Uterus (tissue), 4 donors: ENCODE measurements at places on chromosomes 12 and 14. TPM values are rescaled to one million over a fixed set of nuclear protein-coding genes. Genes with fewer than 3 reads are reported as not detected.

The TSPAN11 gene
- total RNA-seq, result 9.4 TPM

The LBHD2 gene
- total RNA-seq, result not detected

DNA sequence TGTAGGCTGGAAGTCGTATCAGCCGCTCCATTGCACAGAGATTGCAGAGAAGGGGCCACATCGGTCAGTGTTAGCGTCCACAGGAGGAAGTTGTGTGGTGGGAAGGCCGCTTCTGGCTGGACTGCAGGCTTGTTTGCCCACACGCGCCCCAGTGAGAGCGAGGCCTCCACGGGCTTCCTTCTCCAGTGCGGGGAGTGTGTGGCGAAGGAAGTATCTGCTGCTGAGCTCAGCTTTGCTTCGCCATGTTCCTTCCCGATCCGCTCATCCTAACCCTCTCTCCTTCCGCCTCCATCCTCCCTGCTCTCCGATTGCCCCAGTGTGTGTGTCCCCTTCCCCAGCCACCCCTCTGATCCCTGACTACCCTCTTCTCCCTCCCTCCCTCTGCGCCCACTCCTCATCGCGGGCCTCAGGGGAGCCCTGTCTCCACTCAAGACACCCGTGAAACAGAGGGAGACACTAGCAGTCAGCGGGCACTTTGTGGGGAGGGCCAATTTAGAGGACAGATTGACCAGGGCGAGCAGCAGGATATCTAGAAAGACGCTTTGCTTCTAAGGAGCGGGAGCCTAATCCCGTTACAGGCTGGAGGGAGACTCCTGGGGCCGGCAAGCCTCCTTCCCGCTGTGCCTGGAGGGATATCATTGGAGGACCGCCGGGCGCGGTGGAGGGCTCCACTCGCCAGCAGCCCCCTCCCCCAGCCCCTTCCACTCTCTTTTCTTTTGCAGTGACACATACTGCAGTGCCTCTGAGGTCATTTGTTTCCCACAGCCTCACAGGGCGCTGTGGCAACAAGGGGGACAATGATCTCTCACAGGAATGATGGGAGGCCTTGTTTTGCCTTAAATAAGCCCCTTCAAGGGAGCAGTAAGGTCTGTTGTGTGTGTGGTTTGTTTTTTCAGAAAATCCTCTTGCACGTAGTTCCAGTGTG, 428.8 kb downstream of the ZFP36L1 start:
- peaks cover 9% of the 10 kb centered on the region for H3K4me1 ChIP-seq
- no peaks in the 10 kb centered on the region for H3K36me3 ChIP-seq
- peak overlapping the region; percentile 86 for H3K27ac ChIP-seq
- no peak overlapping the region for H3K4me3 ChIP-seq
- H3K27me3 ChIP-seq, result no peaks in the 10 kb centered on the region

- peaks cover 24% of the 10 kb centered on the region for H3K4me1 ChIP-seq
- H3K4me3 ChIP-seq, result no peak overlapping the region
- no peak for DNase-seq
- H3K27ac ChIP-seq, result peak overlapping the region; percentile 90
- H3K36me3 ChIP-seq, result no peaks in the 10 kb centered on the region
- H3K27me3 ChIP-seq, result no peaks in the 10 kb centered on the region
Observed at GRCh38 chr12:108667349-108667748, 33.7 kb upstream of the SELPLG start.

The CCDC184 gene
- total RNA-seq, result not detected

DNA sequence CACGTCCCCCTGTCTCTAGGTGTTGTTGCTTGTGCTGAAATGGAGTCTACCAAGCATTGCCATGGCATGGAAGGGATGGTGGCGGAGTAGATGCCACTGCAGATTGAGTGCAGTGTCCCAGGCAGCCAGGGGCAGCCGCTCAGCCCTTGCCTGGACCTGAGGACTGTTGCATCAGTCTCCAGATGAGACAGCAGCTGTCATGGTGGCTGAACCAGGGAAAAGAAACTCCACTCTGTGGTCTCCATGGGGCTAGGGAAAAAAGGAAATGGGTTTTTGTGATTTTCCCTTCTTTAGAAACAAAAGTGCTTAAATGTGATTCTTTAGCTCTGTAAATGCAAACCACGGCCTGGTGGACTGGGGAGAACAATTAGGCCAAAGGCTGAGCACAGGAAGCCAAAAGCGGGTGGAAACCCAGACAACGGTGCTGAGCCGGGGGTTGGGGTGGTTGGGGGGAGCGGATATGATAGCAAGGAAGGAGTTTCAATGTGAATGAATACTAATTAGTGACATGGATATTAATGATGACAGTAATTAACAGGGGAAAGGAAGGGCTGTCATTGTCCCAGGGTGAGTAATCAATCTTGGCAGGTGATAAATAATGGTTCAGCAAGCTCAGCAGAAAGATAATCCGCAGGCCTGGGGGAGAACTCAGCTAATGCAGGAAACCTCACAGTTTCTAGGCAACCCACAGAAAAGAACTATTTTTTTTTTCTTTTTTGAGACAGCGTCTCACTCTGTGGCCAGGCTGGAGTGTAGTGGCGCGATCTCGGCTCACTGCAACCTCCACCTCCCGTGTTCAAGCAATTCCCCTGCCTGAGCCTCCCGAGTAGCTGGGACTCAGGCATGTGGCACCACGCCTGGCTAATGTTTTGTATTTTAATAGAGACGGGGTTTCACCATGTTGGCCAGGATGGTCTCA, 442.6 kb downstream of the DPF3 start:
- H3K4me1 ChIP-seq, result no peaks in the 10 kb centered on the region
- no peaks in the 10 kb centered on the region for H3K36me3 ChIP-seq
- no peaks in the 10 kb centered on the region for H3K27me3 ChIP-seq
- no peak for DNase-seq
- no peak overlapping the region for H3K4me3 ChIP-seq
- no peak overlapping the region for H3K27ac ChIP-seq

GRCh38 chr12:94333396-94333795, 126.3 kb downstream of the CEP83 start:
- H3K27ac ChIP-seq, result no peak overlapping the region
- DNase-seq, result no peak
- no peaks in the 10 kb centered on the region for H3K4me1 ChIP-seq
- H3K36me3 ChIP-seq, result no peaks in the 10 kb centered on the region
- no peaks in the 10 kb centered on the region for H3K27me3 ChIP-seq
- H3K4me3 ChIP-seq, result no peak overlapping the region

- DNase-seq, result no peak
- no peaks in the 10 kb centered on the region for H3K4me1 ChIP-seq
- no peaks in the 10 kb centered on the region for H3K36me3 ChIP-seq
- H3K4me3 ChIP-seq, result no peak overlapping the region
Observed at GRCh38 chr12:94426049-94426448, 33.6 kb downstream of the CEP83 start.

DNA sequence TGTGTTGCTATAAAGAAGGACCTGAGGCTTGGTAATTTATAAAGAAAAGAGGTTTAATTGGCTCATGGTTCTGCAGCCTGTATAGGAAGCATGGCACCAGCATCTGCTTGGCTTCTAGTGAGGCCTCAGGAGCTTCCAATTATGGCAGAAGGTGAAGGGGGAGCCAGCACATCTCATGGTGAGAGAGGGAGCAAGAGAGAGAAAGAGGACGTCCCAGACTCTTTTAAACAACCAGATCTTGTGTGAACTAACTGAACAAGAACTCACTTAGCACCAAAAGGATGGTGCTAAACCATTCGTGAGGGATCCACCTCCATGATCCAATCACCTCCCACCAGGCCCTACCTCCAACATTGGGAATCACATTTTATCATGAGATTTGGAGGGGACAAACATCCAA, 6.1 kb upstream of the SNAPC1 start:
- H3K4me1 ChIP-seq, result no peaks in the 10 kb centered on the region
- H3K27me3 ChIP-seq, result no peaks in the 10 kb centered on the region
- H3K36me3 ChIP-seq, result no peaks in the 10 kb centered on the region

DNA sequence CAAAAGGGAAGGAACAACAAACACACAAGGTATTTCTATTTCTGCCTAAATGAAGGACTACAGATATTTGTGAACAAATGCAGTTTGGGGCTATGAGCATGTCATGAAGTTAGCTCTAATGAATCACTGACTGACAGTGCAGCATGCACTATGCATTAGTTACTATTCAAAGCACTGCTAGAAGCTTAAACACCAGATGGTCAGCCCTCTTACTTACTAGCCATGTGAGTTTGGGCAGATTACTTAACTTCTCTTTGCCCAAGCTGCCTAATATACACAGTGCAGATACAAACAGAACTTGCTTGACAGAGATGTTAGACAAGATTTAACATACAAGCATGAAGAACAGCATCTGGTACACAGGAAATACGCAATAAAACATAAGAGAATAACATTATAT, 96.0 kb downstream of the ATXN2 start:
- no peaks in the 10 kb centered on the region for H3K4me1 ChIP-seq
- no peak overlapping the region for H3K27ac ChIP-seq
- no peak for DNase-seq
- no peak overlapping the region for H3K4me3 ChIP-seq

The VWF gene
- 122 TPM for total RNA-seq

DNA sequence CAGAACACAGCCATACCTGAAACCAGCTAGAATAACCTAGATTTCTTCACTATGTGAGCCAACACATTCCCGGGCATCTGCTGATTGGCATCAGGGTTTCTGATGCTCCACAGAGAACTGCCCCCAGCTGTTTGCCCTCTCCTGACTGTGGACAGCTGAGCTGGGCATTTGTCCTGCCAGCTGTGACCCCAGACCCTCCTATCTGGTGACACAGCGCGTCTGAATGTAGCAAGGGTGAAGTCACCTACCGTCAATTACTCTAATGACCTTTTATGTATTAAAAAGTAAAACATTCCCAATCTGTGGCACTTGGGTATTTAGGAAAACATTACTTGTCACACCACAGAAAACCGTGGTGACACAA, 29.7 kb upstream of the SFSWAP start:
- no peaks in the 10 kb centered on the region for H3K27me3 ChIP-seq
- H3K36me3 ChIP-seq, result no peaks in the 10 kb centered on the region
- H3K4me1 ChIP-seq, result no peaks in the 10 kb centered on the region
- H3K4me3 ChIP-seq, result no peak overlapping the region
- no peak for DNase-seq
- no peak overlapping the region for H3K27ac ChIP-seq

The GPR162 gene
- 23.1 TPM for total RNA-seq

DNA sequence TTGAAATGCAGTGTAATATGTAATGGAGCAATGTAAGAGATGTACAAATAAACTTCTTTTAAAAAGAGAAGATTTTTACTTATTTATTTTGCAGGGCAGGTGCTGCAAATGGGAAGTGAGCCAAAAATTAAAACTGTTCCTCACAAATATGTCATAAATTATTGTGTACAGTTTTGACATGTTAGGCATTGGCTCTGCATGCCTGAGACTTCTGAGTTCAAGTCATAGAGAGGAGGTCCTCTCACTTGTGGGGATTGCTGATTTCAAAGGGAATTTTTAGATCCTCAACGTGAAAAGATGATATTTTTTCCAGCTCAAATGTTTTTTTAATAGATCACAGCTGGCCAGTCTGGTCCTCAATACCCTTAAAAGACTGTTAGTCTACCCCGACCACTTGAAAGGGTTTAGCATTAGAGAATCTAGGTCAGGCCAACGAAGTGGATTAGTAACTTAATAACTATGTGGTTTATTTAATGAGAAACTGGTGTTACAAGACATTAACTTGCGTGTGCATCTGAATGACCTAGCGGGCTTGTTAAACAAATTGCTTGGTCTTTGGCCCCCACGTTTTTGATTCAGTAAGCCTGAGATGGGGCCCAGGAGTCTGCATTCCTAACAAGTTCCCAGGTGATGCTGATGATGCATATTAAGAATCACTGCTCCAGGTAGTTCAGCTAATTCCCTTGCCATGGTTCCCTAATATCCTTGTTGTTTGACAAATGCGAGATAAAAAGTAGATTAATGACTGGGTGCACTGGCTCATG, 30.9 kb upstream of the WDR89 start:
- H3K4me3 ChIP-seq, result no peak overlapping the region
- no peaks in the 10 kb centered on the region for H3K36me3 ChIP-seq
- no peaks in the 10 kb centered on the region for H3K27me3 ChIP-seq
- no peaks in the 10 kb centered on the region for H3K4me1 ChIP-seq
- DNase-seq, result no peak
